NCI-H2227 treated with DMSO at 0.1 percent for 48 hours (cell line): ENCODE measurements at places on chromosomes 13 and 19.

DNA sequence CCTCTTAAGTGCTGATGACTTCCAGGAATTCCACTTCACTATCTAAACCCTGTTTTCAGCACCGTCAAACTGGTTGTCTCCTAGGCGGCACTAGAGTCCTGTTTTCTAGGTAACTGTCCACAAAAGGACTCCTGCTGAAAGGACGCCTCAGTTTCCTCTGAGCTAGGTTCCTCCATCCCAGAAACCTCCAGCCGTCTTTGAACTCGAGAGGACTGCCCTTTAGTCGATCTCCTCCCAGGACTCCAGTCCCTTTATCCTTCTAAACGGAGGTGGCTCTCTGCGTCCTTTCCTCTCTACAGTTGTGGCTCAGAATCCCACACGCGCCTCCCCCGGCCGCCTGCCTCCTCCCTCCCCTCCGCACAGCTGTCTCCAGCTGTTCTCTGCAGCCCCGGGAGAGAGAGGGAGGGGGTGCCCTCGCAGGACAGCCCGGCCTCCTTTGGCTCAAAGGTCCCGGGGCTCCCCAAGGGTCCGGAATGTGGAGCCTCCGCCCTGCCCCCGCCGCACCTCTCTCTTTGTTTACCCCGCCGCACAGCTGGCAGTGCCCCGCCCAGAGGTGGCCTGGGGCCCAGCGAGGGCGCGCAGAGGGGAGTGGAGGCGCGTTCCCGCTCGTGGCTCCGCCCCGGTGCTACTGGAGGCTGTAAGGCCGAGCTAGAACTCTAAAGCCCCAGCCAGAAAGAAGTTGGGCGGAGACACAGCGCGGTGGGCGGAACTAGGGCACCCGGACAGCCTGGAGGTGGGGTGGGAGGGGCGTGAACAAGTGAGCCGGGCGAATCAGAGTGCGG is 2.4 kb downstream of the LTBP4 start:
- DNase-seq: peak; percentile 100

DNA sequence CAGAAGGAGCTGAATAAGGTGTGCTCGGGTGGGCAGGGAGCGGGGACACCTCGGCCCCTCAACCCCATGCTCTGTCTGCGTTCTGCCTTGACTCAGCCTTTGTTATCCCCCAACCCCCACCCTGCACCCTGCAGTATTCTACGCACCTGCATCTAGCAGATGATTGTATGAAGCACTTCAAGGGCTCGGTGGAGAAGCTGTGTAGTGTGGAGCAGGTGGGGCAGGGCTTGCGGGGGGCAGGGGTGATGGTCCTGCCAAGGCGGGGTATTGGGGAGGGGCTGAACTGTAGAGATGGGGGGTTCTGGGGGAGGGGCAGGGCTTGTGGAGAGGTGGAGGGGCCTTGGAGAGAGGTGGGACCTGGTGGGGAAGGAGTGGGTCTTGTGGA is 6.1 kb downstream of the STXBP2 start:
- DNase-seq: no peak

DNA sequence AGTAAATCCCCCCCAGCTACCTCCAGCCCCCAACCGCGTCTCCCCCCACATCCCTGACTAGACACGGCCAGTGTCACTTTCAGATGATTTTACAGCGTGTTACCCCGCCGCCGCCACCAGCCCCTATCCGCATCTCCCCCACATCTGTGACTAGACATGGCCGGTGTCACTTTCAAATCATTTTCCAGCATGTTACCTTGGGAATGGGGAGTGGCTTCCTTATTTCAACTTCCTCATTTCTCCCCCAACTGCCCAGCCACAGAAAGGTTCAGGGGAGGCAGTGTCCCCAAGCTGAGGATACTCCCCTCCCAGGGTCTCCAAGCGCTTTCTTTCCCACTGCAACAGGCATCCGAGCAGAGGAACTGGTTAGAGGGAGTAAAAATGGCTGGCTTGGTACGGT is 18.4 kb downstream of the ADGRL1 start:
- no peak for DNase-seq

GRCh38 chr13:106678646-106679418 is 110.9 kb upstream of the ARGLU1 start:
- no peak for DNase-seq

- no peak for DNase-seq
Measured at GRCh38 chr19:54096617-54097106, 3.9 kb downstream of the OSCAR start.

GRCh38 chr13:106985481-106985880 is 417.5 kb upstream of the ARGLU1 start:
- no peak for DNase-seq

DNA sequence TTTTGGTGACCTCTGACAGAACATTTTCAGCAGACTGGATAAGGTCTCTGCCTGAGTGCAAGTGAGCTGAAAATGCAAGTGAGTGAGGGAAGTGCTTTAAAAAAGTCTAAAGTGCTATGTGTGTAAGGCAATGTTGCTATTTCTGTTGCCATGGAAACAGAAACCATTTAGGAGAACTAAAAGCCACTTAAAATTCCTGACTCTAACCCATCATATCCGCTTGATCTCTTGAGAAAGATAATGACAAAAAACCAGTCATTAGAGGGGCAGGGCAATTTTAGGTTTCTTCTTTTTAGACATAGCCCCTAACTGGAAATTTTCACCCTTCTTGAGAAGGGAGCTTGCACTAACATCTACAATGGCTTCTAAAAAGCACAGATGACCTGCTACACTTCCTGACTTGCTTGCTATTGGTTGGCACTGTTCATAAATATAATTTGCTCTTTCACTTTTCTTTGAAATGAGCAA is at the start of gene CYSLTR2:
Gene CYSLTR2 (plus strand): TSS at position 458 of the 468 bp plus-strand sequence. CDS start 52,889 bp downstream, outside the sequence.
- peak; percentile 85 for DNase-seq

DNA sequence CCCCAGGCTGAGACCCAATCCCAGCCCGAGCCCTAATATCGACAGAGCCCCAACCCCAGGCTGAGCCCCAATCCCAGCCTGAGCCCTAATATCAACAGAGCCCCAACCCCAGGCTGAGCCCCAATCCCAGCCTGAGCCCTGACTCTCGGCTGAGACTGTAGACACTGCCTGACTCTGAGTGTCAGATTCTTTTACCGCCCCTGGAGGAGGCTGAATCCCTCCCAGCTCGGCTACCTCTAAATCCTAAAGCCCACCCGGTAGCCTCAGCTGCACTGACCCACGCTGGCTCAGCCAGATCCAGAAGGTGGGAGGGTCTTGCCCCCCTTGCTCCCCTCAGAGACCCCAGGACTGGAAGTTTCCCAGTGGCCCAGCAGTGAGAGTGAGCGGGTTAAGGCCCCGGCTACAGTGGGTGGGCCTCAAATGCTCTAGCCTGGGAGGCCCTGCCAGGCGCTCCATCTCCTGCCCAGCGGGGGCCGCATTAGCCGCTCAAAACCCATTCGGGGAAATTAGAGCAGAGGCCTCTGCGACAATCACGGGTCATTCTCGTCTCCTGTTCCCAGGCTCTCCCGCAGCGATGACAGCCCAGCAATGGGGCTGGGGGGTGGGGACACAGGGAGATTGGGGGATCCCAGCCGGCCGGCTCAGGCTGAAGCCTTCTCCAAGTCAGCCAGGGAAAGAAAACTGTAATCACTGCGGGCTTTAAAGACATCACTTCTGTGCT is 43.8 kb downstream of the ZNRF4 start:
- peak; percentile 71 for DNase-seq

DNA sequence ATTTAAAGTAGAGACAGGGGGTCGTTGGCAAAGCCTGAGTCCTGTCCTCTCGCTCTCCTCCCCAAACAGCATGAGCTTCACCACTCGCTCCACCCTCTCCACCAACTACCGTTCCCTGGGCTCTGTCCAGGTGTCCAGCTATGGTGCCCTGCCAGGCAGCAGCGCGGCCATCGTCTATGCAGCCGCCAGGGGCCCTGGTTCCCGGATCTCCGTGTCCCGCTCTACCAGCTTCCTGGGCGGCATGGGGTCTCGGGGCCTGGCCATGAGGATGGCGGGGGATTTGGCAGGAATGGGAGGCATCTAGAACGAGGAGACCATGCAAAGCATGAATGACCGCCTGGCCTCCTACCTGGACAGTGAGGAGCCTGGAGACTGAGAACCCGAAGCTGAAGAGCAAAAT is 1117.2 kb upstream of the MIR17HG start:
- DNase-seq: no peak

- DNase-seq: no peak
Measured at GRCh38 chr19:16113727-16114126, 2.0 kb downstream of the RAB8A start.

- no peak for DNase-seq
Measured at GRCh38 chr19:46745030-46745429, 827 bp upstream of the FKRP start.

- DNase-seq: peak; percentile 24
Measured at GRCh38 chr19:45975306-45976070, 1.8 kb upstream of the NOVA2 start.
